ENCODE measurements at places on chromosomes 13 and 19.
A peak's percentile ranks its signal among the peaks of the same experiment; 100 is the strongest.

- DNase-seq = no peak
These were observed 3.6 kb upstream of the PLK5 start for GRCh38 chr19:1520203-1520780.

- no peak for DNase-seq
These were observed 730.8 kb downstream of the EFNB2 start for GRCh38 chr13:105804561-105805190.

DNA sequence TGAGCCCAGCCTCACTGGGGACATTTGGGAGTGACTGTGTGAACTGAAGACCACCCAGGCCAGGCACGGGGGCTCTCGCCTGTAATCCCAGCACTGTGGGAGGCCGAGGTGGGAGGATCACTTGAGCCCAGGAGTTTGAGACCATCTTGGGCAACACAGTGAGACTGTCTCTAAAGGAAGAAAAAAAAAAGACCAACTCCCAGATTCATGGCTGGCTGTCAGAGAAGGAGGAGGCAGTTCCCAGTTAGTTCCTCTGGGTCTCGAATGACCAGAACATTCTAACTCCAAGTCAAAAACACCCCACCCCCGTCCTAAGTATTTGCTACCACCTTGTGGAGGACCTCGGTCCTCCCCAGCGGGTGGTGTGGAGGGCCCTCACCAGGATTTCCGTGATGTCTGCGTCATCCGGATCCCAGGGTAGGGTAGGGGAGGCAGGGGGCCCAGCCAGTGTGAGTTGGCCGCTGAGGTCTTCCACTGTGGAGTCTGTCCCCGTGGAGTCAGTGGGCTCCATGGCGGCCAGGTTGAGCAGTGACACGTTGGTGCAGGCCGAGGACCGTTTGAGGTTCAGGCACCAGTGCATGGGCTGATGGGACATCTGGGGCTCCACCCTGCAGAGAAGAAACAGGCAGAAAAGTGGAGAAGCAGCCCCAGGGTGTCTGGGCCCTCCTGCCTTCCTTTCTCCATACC lies 1.3 kb downstream of the TSKS start:
- no peak for DNase-seq

DNA sequence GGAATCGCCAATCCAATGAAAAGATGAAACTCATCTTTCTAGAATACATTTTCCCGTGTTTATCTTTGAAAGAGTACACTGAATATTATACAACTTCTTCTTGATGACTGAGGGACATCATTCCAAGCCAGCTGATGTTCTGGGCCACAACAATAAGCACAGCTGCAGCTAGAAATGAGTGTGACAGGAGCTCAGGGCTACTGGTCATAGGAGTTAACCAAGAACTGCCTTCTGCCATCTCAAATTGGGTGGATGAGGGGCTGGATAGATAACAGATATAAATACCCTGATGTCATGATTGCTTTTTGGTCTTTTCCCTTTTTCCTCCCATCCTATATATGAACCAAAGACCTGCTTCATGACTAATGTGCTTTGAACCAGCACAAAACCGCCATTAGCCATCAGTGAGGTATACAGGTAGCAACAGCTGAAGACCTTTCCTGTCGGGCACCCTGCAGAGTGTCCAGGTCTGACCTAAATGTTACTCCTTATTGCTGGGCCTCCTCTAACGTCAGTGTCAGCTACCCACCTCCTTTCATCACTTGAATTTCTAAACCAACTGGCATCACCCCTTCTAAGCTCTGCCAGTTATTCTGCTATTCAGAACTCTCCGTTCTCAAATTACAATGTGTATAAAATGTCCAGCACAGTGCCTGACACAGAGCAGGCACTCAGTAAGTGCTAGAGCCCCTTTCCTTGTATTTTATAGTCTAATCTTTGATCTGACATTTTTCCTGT lies 178.2 kb downstream of the ENOX1 start:
- DNase-seq = no peak

DNA sequence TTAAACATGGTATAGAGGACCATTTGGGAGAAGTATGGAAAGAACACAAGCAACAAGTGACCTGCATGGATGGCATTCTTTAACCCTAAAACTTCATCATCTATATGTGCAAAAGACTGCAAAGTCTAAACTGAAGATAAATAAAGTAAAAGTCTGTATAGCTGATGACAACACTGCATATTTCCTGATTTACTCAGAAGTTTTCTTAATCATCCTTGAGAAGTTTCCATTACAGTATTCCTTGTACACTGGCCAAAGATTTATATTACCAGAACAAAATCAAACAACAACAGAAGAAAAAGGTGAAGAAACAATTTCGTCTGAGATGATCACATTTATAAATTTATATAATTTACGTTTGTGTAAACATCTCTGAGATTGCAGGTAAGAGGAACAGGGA lies 805.7 kb downstream of the PCDH9 start:
- no peak for DNase-seq

GRCh38 chr13:48299591-48299990 lies 4.0 kb upstream of the RB1 start:
- no peak for DNase-seq

- no peak for DNase-seq
These were observed 8.6 kb upstream of the PIK3R2 start for GRCh38 chr19:18144361-18144760.

DNA sequence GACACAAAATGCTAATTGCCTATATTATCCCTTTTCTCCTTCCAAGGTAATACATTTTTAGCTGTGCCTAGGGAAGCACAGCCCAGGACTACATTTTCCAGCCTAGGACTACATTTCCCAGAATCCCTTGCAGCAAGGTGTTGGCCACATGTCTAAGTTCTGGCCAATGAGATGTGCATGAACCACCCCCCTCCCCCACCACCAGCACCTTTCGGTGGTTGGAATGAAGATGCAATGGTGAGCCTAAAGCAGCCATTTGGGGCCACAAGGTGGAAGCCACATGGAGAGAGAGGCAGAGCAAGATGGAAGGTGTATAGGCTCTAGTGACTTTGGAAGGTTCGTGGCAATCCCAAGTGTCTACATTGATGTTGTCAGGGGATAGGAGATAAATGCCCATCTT lies 16.2 kb downstream of the UNC13A start:
- peak; percentile 29 for DNase-seq

DNA sequence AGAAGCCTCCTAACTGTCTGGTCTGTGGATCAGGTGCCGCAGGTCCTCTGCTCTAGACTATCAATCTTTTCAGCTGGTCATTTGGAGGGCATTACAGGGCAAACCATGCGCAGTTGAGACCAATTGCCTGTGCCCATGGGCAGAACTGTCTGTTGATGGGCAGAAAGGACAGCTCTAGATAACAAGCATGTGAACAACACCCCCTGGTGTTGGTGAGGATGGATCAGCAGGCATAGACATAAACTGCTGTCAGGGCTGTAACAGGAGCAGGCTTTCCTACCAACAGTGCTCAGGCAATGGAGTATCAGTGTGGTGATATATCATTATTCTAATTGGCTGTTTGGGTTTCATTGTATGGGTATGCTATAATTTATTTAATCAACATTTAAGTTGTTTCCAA lies 104.7 kb upstream of the KL start:
- DNase-seq = peak; percentile 12

- DNase-seq = no peak
These were observed 11.2 kb downstream of the KDM4B start for GRCh38 chr19:4980067-4980466.

DNA sequence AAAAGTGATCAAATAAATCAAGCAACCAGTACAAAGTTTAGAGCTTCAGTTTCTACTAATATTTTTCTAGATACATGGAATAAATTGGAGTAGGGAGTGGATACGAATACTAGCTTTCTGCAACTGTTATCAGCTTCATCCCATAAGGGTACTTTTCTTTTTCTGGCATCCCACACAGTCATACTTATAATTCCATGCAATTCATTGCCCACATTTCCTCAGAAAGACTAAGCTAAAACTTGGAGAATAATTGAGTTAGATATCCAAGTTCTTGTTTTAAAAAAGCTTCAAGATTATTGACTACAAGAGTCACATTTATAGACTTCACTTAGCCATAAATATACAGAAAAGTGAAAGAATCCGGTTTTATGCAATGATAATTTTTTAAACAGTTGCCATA lies 186.9 kb downstream of the OLFM4 start:
- no peak for DNase-seq

All from stimulated activated naive CD8-positive, alpha-beta T cell treated with anti-CD3 and anti-CD28 coated beads, Interleukin-15, Interleukin-2, amounts not matched to agents 100 U/mL and 50 U/mL, for 24 hours (primary cell).